MCF 10A (cell line): ENCODE measurements at places on chromosomes 5 and 9. TPM values are rescaled to one million over a fixed set of nuclear protein-coding genes. Genes with fewer than 3 reads are reported as not detected.
A peak's percentile ranks its signal among the peaks of the same experiment; 100 is the strongest.

DNA sequence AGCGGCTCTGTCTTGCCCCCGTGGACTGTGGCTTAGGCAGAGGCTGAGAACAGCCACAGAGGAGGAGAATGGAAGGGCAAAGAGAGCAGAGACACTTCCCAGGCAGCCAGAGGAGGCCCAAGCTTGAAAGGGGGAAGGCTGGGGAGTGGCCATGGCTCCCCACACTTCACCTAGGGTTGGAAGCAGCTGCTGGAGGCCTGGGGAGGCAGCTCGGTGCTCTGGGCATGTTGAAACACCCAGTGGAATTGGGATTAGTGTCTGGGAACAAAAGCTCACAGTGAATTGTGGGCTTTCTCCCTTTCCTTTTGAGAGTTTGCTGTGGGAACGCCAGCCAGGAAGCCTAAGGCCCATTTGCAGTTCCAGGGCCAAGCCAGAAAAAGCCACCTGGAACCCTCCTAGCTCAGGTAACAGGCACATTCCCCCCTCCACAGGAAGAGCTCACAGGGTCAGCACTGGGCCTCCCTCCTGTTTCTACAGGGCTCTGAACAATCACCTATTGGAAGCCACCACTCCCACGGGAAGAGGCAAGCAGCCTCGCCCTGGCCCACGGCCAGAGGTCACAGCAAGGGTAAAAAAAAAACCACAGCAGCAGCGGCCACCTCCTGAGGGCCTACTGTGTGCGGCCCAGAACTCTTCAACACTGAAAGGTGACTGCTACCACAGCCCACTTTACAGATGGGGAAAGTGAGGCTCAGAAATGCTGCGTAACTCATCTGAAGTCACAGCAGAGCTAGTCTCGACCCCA lies 20.2 kb downstream of the EEIG1 start:
- DNase-seq = no peak

ANKRD18A gene
- 42.0 and 46.0 TPM in 2 replicates for total RNA-seq

CNTNAP3 gene
- total RNA-seq = 9.9 and 11.2 TPM in 2 replicates

DNA sequence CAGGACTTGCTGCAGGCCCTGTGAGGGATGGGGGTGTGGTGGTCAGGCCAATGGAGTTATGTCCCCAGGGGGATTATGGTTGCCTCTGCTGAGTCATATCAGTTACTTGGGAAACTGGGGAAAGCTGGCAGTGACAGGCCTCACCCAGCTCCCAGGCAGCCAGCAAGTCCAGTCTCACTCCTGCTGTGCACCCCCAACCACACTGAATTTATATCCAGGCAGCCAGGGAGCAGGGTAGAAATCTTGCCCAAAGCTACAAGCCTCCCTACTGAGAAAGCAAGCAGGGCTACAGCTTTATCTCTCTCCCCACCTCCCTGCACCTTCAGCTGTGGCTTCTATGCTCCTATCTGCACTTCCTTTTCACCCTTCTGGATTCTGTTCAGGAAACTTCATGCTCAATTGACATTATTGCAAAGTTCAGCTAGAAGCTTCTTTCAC lies 2076.0 kb upstream of the CDH9 start:
- DNase-seq = peak; percentile 43

DNA sequence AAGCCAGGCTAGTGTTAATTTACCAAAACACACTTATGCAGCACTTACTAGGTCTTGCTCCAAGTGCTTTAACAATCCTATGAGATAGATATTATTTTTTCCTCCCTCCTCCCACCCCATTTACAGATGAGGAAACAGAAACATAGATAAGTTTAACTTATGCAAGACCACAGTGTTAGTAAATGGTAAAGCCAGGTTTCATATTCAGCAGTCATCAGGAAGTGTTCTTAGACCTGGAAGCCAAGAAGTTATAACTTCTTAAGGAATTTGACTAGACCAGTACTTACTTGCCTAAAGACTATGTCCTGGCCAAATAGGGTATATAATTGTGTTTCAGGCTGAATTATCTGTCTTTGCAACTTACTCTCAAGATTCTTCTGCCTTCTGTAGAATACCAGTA lies 15.9 kb downstream of the ABHD17B start:
- DNase-seq = peak; percentile 5

GRCh38 chr5:59506285-59506877 lies 387.1 kb downstream of the PDE4D start:
- peak; percentile 27 for DNase-seq

DNA sequence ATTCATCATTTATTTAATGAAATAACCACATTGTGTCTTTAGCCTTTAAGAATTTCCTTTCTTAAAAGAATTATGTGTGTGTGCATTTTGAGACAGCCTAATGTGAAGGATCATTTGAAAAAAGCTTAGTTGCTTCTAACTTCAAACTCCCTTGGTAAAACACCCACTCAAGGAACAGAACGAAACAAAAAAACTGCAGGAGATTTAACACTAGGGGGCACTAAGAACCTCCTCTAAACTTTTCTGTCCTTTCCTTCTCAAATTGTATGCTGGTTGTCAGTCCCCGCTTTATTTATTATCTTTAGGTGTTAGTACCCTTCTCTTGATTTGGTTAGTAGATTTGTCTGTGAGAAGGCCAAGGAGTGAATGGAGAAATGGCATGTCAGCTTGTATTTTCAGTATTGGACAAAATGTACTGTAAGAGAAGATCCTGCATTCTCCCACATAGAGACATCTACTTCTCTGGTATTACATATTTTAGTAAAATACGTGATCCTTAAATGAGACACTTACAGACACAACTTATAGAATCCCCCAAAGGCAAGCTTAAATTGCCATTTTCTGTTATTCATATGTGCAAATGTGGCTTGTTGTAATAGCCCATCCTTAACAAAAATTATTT lies 229.7 kb downstream of the MRPS30 start:
- DNase-seq = peak; percentile 61

DNA sequence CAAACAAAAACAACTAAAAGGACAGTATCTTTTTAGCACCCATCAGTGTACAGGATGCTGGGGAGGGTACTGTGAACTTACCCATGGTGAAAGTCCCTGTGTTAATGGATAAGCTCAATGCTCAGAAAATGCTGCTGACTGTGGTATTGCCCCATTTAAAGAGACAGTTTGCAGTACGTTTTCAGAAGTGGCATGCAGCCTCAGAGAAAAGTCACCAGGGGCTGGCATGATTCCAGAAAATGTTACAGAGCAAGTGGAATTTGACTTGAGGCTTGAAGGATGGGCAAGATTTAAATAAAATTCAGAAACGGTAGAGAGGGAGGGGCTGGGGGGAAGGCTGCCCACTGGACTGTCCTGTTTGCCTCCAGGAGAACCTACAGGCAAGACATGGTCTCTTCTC lies 7.2 kb downstream of the S1PR3 start:
- no peak for DNase-seq

- peak; percentile 18 for DNase-seq
Observed at GRCh38 chr9:90433398-90433941, 209.2 kb downstream of the DIRAS2 start.

- no peak for DNase-seq
Observed at GRCh38 chr5:156359476-156359875, 32.5 kb downstream of the SGCD start.

- DNase-seq = no peak
Observed at GRCh38 chr9:96514800-96515158, 64.8 kb downstream of the HABP4 start.

BRD3OS gene
- total RNA-seq = 13.3 and 15.2 TPM in 2 replicates

DNA sequence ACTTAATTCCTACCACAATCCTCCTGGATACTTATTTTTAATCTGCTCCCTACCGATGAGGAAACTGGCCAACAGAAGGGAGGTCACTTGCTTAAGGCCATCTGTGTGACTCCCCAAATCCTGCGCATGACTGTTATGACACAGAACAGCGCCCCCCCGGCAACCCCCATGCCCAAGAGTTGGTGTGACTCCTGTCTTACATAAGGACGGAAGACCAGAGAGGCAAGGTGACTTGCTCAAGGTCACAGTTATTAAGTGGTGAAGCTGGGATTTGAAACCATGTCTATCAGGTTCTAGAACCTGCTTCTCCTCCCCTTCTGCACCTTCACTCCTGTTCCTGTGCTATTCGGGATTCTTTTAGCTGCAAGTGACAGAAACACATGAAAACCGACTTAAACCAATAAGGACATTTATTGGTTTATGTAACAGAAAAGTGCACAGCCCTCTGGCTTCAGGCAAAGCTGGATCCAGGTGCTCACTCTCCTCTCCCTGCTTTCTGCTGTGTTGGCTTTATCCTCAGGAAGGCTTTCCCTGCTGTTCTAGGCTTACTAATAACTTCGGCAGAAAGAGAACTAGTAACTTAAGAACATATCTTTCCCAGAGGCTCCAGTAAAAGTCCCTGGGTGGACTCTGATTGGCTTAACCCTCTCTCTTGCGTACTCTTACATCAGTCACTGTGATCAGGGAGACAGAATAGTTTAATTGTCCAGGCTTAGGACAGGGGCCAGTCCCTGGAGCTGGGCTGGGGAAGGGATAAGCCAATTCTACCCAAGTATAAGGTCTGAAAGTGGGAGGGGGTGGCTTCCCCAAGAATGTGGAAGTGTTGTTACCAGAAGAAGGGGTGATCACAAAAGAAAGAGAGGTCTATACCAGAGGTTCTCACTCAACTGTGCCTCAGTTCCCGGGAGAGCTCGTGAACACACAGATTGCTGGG lies 43.7 kb downstream of the FGF18 start:
- no peak for DNase-seq

- DNase-seq = no peak
Observed at GRCh38 chr9:133167096-133167730, 3.5 kb upstream of the GBGT1 start.

DNA sequence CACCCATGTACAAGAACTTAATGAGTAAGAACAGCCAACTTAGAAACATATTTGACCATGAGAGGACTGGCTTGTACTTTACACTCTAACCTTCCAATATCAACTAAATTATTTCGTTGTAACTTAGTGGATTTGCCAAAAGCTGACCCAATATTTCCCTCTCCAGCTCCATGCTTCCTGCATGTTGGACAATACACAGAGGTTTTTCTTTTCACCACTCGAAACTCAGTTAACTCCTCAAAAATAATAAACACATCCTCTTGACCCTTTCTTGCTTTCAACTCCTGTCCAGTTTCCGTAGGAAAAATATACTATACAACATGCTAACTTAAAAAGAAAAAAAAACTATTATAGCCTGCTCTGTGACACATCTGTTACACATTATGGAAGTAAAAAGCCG lies 188.9 kb downstream of the MPDZ start:
- DNase-seq = no peak

GRCh38 chr5:58412081-58412480 lies 47.8 kb downstream of the PLK2 start:
- DNase-seq = no peak

KLF9 gene
- 5.9 and 8.9 TPM in 2 replicates for total RNA-seq

GRCh38 chr9:121613009-121613752 lies 38.3 kb upstream of the DAB2IP start:
- peak; percentile 71 for DNase-seq
